ENCODE measurements at places on chromosomes 13 and 19.

DNA sequence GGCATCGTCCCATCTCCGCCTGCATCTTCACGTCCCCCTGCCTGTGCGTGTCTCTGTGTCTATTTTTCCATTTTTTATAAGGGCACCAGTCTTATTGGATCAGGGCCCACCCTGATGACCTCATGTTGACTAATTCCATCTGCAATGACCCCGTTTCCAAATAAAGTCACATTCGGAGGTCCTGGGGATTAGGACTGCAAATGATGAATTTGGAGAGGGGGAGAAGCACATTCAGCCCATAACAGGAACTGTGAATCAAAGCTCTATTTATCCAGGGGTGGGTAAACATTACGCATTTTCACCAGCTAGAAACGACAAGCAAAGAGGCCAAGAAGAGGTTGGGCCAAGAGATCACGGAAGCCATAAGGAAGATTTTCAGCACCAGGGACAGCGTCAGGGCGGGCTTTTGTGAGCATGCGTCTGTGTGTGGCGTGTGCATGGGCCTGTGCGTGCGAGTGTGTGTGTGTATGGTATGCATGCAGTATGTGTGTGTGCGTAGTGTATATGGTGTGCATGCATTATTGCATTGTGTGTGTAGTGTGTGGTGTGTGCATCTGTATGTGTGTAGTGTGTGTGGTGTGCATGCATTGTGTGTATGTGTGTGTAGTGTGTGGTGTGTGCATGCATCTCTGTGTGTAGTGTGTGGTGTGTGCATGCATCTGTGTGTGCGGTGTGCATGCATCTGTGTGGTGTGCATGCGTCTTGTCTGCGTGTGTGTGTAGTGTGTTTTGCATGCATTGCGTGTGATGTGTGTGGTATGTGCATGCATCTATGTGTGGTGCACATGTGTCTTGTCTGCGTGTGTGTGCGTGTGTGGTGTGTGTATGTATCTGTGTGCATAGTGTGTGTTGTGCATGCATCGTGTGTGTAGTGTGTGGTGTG is 19.6 kb downstream of the CELF5 start:
- DNase-seq: no peak

- no peak for DNase-seq
These were observed 1.0 kb upstream of the BCAM start for GRCh38 chr19:44807652-44808462.

DNA sequence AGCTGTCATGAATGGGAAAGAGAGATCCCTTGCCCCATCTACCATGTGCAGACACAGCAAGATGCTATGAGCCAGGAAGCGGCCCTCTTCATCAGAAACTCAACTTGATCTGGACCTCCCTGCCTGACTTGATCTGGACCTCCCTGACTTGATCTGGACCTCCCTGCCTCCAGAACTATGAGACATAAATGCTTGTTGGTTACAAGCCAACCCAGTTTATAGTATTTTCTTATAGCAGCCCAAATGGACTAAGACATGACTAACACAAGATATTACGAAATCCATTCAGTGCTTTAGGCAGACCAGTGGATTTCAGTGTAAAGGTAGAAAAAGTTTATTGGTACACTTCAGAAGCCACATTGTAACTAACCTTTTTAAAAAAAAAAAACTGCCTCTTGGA is 15.6 kb downstream of the PCID2 start:
- no peak for DNase-seq

DNA sequence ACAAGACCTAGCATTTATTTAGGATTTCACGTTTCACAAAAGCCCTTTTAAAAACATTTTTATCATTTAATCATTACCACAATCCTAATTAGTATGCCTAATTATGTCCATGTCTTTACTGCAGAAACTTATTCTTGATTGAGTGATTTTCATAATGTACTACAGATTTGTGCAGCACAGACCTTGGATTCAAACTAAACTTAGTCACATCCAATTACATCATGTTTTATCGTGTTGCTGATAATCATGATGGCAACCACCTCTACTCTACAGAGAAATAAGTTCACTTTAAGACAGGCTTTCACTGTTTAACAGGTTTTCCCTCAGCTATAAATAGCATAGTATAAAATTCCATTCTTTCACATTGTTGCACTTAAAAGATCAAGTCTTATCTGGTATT is 240.9 kb upstream of the RFC3 start:
- DNase-seq: no peak

DNA sequence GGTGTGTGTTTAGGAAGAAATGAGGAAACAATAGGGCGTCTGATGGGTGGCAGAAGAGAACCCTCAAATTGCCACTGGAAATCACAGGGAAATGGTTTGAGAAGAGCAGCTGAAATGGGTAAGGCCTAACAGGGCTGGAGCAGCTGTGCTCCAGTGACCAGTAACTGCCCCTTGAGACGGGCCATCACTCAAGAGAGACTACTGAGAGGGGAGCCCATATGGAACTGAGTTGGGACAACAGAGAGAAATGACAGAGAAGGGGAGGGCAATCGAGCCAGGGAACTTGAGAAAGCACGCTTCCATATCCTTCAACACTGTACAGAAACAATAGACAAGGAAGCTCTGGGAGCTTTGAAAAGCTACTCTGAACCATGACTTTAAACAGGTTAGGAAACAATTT is 175.2 kb upstream of the RNF113B start:
- DNase-seq: no peak

DNA sequence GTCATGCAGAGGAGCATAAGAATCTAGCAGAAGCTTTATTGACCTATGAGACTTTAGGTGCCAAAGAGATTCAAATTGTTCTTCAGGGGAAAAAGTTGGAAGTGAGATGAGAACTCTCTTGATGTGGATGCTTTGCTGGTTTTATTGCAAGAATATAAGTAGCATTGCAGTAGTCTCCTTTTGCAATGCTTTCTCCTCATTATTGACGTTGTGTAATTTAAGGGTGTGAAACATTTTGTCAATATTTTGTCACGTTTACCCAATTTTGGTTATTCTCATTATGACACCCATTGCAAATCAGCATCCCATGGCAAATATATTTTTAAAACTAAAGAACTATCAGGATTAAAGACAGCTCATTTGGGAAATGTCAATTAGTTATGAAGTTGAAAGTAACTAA is 11.9 kb upstream of the LILRB5 start:
- DNase-seq: no peak

GRCh38 chr19:3154957-3155736 is 19.3 kb downstream of the GNA15 start:
- DNase-seq: no peak

DNA sequence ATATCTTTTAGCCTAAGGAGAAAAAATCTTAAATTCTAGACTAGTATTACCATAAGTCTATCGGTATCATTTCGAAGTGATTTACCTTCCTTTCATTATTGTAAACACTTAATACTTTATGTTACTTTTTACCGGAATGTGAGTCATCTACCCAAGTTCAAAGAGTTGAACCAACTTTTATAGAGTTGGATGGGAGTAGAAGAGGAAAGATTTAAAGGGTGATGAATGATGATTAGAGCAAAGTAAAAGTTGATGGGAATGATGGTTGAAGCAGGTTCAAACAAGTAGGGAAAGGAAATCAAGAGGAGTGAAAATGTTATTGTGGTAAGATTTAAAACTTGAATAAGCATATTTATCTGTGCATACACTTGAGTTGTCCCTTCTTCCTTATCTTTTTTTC is 11.3 kb upstream of the LPAR6 start:
- no peak for DNase-seq

- DNase-seq: no peak
These were observed 20.5 kb downstream of the EPS8L1 start for GRCh38 chr19:55096061-55096701.

GRCh38 chr13:44904967-44905366 is 84.3 kb downstream of the NUFIP1 start:
- no peak for DNase-seq

DNA sequence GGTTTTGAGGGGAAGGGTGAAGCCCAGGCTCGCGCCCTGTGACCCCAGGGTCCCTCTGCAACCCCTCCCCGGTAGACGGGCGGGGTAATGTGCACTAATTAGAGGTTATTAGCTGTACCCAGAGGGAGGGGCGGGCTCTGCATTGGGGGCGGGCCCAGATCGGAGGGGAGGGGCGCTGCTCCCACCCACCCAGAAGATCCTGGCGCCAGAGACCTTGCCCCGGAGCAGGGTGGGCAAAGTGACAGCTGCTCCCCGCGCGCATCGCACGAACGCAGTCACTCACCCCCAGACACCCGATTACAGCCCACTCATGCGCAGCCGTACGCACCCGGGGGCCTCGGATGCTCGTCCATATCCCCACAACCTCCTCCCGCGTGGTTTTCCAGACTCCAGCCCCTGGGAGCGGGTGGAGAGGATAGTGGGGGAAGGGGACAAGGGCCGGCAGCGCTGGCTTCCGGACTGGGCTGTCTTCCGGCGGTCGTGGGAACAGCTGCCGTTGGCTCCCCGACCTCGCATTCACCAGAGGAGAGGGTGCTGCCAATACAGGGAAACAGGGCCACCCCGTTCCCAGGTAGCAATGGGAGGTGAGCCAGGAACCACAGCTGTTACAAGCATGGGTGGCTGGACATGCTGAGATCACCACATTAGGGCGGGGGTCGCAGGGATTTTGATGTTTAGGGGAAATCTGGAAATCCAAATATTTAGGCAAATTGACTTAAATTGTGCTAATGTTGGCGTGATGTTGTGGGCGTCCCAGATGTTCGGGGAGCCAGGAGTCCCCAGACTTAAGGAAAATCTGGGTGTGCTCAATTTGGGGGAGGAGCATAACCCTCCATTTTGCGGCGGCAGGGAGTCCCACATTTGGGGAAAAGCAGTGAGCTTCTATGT is 2.9 kb upstream of the HOOK2 start:
- peak; percentile 10 for DNase-seq

GRCh38 chr13:70324519-70324918 is 216.3 kb upstream of the KLHL1 start:
- no peak for DNase-seq

DNA sequence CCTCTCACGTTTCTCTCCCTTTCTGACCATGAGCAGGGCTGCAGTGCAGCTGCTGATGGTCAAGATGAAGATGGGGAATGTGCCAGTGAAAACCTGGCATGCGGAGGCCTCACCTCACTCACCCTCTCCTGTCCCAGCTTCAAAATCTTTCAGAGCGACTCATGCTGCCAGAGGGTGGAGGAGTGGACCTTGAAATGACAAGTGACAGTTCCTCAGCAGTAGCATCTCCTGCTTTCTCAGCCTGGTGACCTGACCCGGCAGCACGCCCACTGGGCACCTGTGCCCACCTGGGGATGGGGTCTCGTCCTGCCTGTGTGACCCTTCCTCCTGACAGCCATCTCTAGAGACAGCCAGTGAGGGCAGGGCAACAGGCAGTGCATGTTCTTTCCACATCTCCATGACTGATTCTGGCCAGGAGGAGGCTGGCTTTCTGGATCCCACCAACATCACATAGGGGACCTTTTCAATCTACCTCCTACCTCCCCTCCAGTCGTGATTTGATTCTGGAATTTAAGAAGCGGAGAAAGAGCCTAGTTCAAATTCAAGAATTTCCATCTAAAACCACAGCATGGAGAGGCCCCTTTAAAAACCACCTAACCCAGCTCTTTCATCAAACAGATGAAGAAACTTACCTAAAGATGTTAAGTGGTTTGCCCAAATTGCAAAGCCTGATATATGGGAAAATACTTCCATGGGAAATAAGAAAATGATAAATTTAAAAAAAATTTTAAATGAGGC is 45.8 kb downstream of the RFX2 start:
- DNase-seq: no peak
